Naive thymus-derived CD8-positive, alpha-beta T cell (primary cell): ENCODE measurements at places on chromosomes 7 and 10.
A peak's percentile ranks its signal among the peaks of the same experiment; 100 is the strongest.

DNA sequence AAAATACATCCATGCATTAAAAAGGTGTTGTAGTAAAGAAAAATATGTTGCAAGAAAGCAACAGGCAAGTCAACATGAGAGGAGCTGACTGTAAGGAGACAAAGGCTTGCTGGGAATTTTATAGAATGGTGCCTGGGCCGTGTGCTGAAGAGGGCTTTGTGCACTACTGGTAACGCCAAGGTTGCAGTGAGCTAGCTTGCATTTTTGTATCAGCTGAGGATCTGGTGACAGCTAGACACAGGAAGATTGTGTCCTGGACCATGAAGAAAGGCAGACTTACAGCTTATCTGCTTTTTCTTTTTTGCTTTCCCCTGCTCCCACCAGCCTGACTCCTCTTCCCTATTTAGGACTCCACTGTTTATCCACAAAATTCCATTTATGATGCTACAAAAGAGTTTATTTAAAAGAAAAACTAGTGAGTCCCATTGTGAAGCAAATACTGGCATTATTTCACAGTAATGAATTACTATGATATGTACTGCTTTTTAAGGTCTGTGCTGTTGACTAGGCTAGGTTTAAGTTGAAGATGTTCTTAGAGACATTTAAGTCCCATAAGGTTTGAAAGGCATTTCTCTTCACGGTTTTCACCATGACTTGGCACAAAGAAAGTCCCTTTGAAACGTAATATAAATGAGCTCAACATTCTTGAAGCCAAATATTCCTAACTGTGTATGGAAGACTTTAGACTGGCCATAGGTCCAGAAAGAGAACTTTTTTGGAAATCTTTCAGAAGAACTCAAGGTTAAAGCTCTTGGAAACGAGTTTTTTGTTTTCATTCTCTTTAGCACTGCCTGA, 88.6 kb downstream of the SEC23IP start:
- no peaks in the 10 kb centered on the region for H3K36me3 ChIP-seq
- no peak for DNase-seq
- H3K27ac ChIP-seq = no peak overlapping the region
- no peaks in the 10 kb centered on the region for H3K4me1 ChIP-seq
- peaks cover 4% of the 10 kb centered on the region for H3K27me3 ChIP-seq

GRCh38 chr7:144656965-144657517, 178.8 kb downstream of the TPK1 start:
- H3K4me3 ChIP-seq = no peak overlapping the region
- H3K36me3 ChIP-seq = peaks cover 25% of the 10 kb centered on the region
- DNase-seq = no peak

GRCh38 chr10:132706701-132707100, 79.2 kb downstream of the NKX6-2 start:
- H3K27me3 ChIP-seq = no peaks in the 10 kb centered on the region
- no peak overlapping the region for H3K27ac ChIP-seq
- DNase-seq = no peak

GRCh38 chr10:24456322-24456721, 247.4 kb downstream of the KIAA1217 start:
- DNase-seq = no peak
- peak overlapping the region; percentile 19 for H3K27ac ChIP-seq
- H3K27me3 ChIP-seq = peaks cover 13% of the 10 kb centered on the region
